ENCODE measurements at places on chromosomes 3 and 15. TPM values are rescaled to one million over a fixed set of nuclear protein-coding genes. Genes with fewer than 3 reads are reported as not detected.

The PHLDB2 gene
- 122 TPM for total RNA-seq

The ZMYND10 gene
- 0.57 TPM for total RNA-seq

The AADACL2 gene
- total RNA-seq = 0.17 TPM

DNA sequence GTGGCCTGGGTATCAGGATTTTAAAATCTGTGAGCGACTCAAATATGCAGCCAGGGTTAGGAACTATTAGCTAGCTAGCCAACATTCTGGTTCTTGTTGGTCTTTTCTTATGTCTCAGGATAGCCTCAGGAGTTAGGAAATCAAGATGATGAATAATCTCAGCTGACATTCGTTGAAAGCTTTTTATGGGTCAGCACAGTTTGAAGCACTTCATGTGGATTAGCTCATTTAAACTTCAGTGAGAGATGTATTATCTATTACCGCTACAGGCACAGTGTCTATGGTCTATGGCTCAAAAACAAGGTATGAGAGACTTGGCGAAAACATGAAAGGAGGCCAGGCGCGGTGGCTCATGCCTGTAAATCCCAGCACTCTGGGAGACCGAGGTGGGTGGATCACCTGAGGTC is 187.5 kb upstream of the THRB start:
- H3K27ac ChIP-seq = no peak overlapping the region
- no peaks in the 10 kb centered on the region for H3K36me3 ChIP-seq
- H3K4me3 ChIP-seq = no peak overlapping the region

GRCh38 chr15:90028376-90028944 is 27.3 kb downstream of the ZNF710 start:
- H3K27me3 ChIP-seq = no peaks in the 10 kb centered on the region
- no peak overlapping the region for H3K27ac ChIP-seq
- H3K4me1 ChIP-seq = peaks cover 11% of the 10 kb centered on the region
- no peaks in the 10 kb centered on the region for H3K36me3 ChIP-seq
- DNase-seq = no peak
- no peak overlapping the region for H3K4me3 ChIP-seq

GRCh38 chr3:68239542-68239941 is 585.1 kb upstream of the SUCLG2 start:
- DNase-seq = no peak
- H3K4me1 ChIP-seq = peaks cover 4% of the 10 kb centered on the region
- H3K27me3 ChIP-seq = no peaks in the 10 kb centered on the region

- H3K36me3 ChIP-seq = peaks cover 43% of the 10 kb centered on the region
- H3K4me3 ChIP-seq = no peak overlapping the region
- H3K4me1 ChIP-seq = no peaks in the 10 kb centered on the region
- no peak overlapping the region for H3K27ac ChIP-seq
Observed at GRCh38 chr3:129520960-129521359, 7.5 kb upstream of the RHO start.

DNA sequence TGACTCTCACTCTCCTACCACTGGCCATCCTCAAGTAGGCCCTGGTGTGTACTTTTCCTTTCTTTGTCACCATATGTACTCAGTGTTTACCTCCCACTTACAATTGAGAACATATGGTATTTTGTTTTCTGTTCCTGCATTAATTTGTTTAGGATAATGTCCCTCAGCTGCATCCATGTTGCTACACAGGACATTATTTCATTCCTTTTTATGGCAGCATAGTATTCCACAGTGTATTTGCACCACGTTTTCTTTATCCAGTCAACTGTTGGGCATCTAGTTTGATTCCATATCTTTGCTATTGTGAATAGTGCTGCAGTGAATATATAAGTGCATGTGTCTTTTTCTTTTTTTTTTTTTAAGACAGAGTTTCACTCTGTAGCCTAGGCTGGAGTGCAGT is 126.2 kb downstream of the GALK2 start:
- H3K4me3 ChIP-seq = no peak overlapping the region
- no peaks in the 10 kb centered on the region for H3K4me1 ChIP-seq
- H3K27me3 ChIP-seq = no peaks in the 10 kb centered on the region

Measured in esophagus muscularis mucosa (tissue), 4 donors.